Pulmonary artery endothelial cell (primary cell): ENCODE measurements at places on chromosomes 12 and 14. TPM values are rescaled to one million over a fixed set of nuclear protein-coding genes. Genes with fewer than 3 reads are reported as not detected.

PAX9 gene
- not detected in 2 replicates for total RNA-seq

KRT79 gene
- not detected in 2 replicates for total RNA-seq

OR6C68 gene
- total RNA-seq, result not detected in 2 replicates

CCDC60 gene
- total RNA-seq, result not detected in 2 replicates

DYRK2 gene
- 10.5 and 11.2 TPM in 2 replicates for total RNA-seq

DUSP6 gene
- total RNA-seq, result 209 and 381 TPM in 2 replicates

OR6C2 gene
- total RNA-seq, result not detected in 2 replicates

ATXN3 gene
- 41.7 and 45.5 TPM in 2 replicates for total RNA-seq

TTLL5 gene
- 43.8 and 46.2 TPM in 2 replicates for total RNA-seq

NR1H4 gene
- not detected in 2 replicates for total RNA-seq

TIMELESS gene
- total RNA-seq, result 14.8 and 25.3 TPM in 2 replicates

COPZ1 gene
- 108 and 131 TPM in 2 replicates for total RNA-seq
